ENCODE measurements at places on chromosomes 1 and 21.
A peak's percentile ranks its signal among the peaks of the same experiment; 100 is the strongest.

- no peak for DNase-seq
These were observed 55.8 kb downstream of the YARS1 start for GRCh38 chr1:32761253-32761877.

DNA sequence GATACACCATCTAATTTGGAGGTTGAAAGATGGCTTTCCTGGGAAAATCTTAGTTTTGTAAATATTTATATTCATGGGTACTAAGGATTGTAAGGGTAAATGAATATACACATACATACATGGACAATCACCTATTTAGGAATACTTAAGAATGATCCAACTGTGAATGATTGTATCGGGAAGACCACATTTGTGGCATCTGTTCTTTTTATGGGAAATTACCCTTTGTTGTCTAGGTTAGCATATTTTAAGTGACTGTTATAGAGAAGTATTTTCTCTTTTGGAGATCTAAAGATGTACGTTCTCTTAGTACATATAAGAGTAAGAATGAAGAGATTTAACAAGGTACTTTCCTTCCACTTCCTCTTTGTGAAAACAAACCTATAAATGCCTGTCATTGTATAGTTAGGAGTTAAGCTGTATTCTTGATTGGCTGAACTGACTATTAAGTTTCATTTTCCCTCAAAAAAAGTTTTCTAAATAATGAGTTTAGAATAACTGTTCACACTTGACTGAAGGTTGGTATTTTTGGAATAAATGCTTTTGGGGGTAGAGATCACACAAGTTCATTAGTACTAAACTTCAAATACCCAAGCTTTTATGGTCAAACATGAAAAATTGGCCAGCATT, 26.7 kb downstream of the SNX7 start:
- no peak for DNase-seq

DNA sequence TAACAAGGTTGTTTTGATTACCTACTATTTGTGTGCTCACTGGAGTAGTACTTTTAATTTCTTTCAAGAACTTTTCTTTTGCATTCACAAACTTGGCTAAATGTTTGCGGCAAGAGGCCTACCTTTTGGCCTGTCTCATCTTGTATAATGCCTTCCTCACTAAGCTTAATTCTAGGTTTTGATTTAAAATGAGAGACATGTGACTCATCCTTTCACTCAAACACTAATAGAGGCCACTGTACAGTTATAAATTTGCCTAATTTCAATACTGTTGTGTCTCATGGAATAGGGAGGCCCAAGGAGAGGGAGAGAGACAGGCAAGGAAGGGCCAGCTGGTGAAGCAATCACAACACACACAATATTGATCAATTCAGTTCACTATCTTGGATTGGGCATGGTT, 66.1 kb downstream of the ZNF644 start:
- no peak for DNase-seq

- no peak for DNase-seq
These were observed 120.5 kb downstream of the TMEM53 start for GRCh38 chr1:44553771-44554170.

DNA sequence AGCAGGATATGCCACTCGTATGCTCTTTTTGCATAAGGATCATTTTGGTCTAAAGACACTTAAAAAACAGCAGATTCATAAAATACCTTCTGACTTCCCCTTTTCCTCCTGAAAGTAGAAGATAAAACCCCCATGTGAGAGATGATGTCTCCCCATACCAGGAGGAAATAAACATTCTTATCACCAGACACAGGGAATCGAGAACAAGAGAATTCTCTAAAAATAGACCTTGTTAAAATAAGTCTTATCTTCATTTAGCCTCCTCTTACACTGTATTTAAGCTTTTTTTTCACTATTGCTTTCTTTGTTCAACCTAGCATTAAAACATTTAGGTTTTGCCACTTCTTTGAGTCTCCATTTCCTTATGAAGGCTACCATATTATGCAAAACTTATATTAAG, 709.3 kb downstream of the KCNT2 start:
- DNase-seq = no peak

- no peak for DNase-seq
These were observed 56.3 kb downstream of the ZP4 start for GRCh38 chr1:237834461-237834860.

DNA sequence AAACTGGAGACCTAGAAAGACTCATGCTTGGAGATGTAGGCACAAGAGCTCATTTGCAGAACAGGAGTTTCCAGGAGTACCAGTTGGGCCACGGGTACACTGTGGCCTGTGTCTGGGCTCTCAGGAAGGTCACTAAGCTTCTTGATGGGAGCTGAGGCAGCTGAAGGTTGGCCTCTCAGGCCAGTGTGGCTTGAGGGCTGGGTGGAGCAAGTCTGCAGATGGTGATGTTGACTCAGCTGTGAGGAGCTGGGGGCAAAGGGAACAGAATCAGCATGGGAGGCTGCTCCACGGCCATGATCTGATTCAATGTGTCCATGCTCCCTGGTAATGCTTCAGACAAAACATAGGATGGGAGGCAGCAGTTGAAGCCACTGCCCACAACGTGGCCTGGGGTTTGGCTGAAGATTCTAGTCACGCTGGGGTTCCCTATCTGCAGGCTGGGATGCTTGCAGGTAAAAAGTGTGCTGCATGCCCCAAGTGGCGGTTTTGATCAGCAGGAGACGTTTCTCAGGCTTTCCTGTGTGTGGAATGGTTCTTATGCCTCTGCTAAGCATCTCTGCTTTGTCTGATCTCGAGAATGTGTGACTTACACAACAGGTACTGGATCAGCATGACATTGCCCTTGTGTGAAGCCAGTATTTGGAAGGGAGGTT, 15.4 kb upstream of the TENT5C start:
- no peak for DNase-seq

DNA sequence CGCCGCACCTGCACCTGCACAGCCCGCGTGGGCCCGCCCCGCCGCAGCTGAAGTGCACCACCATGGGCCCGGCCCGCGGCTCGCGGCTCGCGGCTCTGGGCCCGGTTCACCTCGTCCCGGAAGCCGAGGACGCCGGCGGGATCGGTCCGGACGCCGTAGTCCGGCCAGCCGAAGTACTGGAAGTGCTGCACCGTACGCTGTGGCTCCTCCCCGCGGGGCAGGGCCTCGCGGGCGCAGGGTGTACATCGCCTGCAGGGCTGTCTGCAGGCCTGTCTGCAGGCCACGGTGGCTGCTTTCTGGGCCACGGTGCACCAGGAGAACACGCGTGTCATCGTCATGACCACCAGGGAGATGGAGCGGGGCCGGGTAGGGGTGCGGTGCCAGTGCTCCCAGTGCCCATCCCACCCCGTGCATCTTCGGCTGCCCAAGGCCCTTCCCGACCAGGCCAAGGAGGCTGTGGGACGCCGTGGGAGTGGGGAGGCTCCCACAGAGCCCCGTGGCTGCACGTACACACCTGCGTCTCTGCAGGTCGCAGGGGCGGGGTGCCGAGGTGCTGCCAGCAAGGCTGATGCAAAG, 6.7 kb downstream of the RNF223 start:
- no peak for DNase-seq

- no peak for DNase-seq
These were observed 213.2 kb downstream of the USH2A start for GRCh38 chr1:216210081-216210480.

GRCh38 chr1:181152892-181153633, 64.6 kb downstream of the IER5 start:
- DNase-seq = peak; percentile 55

- no peak for DNase-seq
These were observed 61.1 kb downstream of the TOMM20 start for GRCh38 chr1:235067396-235068157.

GRCh38 chr1:162846256-162847212, 14.4 kb downstream of the CCDC190 start:
- no peak for DNase-seq

DNA sequence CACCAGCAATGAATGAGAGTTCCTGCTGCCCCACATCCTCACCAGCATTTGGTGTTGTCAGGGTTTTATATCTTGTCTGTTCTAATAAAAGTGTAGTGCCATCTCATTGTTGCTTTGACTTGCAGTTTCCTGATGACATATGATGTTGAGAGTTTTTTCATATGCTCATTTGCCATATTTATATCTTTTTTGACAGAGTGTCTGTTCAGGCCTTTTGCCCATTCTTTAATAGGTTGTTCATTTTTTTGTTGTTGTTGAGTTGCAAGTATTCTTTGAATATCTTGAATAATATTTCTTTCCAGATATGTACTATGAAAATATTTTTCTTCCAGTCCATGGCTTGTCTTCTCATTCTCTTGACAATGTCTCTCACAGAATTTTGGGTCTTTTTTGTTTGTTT, 111.7 kb upstream of the KCNJ15 start:
- DNase-seq = no peak

GRCh38 chr1:91877574-91878208, 8.3 kb downstream of the TGFBR3 start:
- no peak for DNase-seq

- DNase-seq = no peak
These were observed 22.7 kb downstream of the SYT6 start for GRCh38 chr1:114130846-114131525.

DNA sequence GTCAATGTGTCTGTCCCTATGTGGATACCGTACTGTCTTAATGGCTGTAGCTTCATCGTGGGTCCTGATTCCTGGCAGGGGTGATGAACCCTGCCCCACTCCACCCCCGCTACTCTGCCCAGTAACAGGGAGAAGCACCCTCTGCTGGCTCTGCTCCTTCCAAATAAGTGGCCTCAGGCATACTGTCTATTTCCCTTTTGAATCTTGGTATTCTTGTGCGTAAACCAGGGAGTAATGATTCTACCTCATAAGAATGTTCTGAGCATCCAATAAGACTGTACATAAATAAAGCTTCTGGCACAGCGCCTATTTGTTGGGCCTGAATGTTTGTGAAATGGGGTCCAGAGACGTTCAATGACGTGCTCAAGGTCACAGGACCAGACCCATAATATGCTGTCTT, 35.2 kb upstream of the CTPS1 start:
- no peak for DNase-seq
